ENCODE measurements at places on chromosomes 12 and 14.

DNA sequence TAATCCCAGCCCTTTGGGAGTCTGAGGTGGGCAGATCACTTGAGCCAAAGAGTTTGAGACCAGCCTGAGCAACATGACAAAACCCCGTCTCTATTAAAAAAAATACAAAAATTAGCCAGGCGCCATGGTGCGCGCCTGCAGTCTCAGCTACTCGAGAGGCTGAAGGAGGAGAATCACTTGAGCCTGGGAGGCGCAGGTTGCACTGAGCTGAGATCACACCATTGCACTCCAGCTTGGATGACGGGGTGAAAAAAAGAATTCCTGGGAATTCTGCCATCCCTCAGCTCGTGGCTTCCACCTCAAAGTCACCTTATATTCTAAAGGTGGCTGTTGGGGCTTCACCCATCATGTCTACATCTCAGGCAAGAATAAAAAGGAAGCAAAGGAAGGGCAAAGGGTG is 12.9 kb downstream of the BCL2L14 start:
- no peak for DNase-seq

DNA sequence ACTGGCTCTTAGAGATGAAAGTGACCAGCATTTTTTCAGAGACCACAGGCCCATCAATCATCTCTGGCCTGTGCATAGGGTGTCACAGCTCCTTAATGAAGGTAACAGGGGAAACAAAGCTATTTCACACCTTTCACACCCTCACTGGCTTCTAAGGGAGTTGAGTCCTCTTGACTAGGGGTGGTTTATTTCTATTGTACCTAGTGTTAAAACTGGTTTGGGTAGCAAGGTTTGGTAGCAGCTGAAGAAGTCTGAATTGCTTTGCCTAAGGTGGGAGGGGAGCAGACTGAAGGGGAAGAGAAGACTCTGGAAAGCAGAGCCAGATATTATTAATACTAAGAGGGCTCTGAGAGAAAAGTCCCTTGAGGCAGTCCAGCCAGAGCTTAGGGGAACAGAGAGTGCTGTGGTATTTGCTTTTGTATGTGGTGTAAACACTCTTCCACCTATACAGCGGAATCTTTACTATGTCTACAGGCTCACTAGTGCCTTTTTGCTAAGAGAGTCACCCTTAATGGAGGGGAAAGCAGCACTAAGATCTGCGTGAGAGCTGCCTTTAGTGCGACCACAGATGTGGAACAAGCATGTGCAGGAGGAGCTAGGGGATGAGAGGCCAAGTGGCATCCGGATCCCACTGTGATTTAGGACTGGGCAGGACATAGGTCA is 95.8 kb downstream of the STXBP6 start:
- DNase-seq, result no peak

GRCh38 chr12:118827606-118828005 is 153.7 kb upstream of the SRRM4 start:
- DNase-seq, result no peak

GRCh38 chr12:3933074-3933818 is 60.0 kb upstream of the PARP11 start:
- no peak for DNase-seq

DNA sequence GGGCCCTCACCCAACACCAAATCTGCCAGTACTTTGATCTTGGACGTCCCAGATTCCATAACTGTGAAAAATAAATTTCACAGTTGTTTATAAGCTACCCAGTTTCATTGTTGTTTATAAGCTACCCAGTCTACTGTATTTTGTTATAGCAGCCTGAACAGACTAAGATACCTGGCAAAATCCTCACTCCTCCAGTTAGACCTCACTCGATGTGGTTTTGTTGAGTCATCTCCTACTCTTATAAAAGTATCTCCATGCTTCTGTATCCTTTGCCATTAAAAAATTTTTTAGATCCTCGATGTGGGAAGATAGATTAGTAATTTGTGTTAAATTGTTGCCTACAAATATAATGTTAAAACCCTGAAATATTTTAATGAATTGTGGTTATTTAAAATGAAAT is 16.0 kb downstream of the TXNDC16 start:
- no peak for DNase-seq

- no peak for DNase-seq
These were observed 24.7 kb upstream of the RAP1B start for GRCh38 chr12:68585966-68586365.
